SK-MEL-5 (cell line): ENCODE measurements at places on chromosomes 12 and 14.

- no peak for DNase-seq
These were observed 8.5 kb upstream of the IL22 start for GRCh38 chr12:68261896-68262295.

DNA sequence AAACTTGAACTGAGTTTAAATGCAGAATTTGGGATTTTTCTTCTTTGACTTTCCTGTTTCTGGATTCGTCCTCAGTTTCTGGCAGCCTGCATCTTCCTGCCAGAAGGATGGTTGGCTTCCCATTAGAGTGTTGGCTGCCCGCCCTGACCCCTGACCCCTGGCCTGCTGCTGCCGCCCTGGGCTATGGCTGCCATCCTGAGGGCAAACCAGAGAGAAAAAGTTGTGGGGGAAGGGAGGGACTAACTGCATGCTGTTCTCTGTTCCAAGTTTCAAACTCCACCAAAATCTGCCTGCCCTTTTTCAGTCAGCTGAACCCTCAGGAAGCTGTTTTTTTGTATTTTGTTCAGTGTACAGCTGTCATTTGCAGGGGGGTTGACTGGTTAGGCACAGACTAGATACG lies 48.4 kb downstream of the FNTB start:
- no peak for DNase-seq

DNA sequence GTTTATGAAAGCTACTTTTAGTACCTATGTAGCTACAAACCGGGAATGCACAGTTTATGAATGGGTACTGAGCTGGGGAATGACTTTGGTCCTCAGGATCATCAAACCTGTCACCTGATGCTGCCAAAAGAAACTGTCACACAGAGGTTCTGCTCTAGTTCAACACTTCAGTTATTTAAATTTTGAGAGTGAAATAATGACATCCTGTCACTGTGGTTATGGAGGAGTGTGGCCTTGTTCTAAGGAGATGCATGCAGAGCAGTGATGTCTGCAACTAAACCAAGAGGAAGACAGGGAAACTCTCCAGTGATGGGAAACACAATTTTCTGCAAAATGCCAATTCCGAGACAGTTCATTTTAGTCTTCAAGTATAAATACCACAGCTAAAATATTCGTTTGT lies 4.8 kb upstream of the AEBP2 start:
- no peak for DNase-seq

- DNase-seq = no peak
These were observed 107.1 kb upstream of the DIO3 start for GRCh38 chr14:101454229-101454628.

- no peak for DNase-seq
These were observed 22.8 kb upstream of the GOLGA3 start for GRCh38 chr12:132851465-132851864.

- DNase-seq = no peak
These were observed 22.3 kb downstream of the MNAT1 start for GRCh38 chr14:60756847-60757246.

DNA sequence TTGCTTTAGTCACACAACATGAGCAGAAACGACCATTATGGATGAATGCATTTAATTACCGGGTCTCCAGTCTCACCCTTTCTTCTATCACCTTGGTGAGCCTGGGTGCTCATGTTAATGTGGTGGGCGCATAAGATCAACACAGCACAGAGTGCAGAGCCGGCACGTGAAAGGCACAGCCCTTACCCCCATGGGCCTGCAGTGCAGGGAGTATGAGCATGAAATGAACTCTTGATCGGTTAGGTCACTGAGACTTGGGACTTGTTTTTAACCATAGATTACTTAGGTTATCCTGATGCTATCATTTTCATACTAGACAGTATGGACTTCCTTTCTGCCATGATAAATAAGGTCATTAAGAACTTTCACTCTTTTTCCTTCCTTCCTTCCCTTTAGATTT lies 156.8 kb downstream of the CRADD start:
- DNase-seq = no peak

- no peak for DNase-seq
These were observed 77.8 kb downstream of the CCDC88C start for GRCh38 chr14:91339671-91340369.

- DNase-seq = no peak
These were observed 65.3 kb upstream of the TSPAN8 start for GRCh38 chr12:71223139-71223538.
